Fibroblast of the aortic adventitia (primary cell): ENCODE measurements at places on chromosomes 6 and 20. TPM values are rescaled to one million over a fixed set of nuclear protein-coding genes. Genes with fewer than 3 reads are reported as not detected.

GRCh38 chr6:13273931-13274706 lies 54.2 kb downstream of the TBC1D7 start:
- DNase-seq: no peak

- no peak for DNase-seq
Observed at GRCh38 chr20:46377518-46377917, 28.9 kb downstream of the ELMO2 start.

GRCh38 chr6:95087394-95088097 lies 489.8 kb upstream of the MANEA start:
- DNase-seq: peak; percentile 91

DNA sequence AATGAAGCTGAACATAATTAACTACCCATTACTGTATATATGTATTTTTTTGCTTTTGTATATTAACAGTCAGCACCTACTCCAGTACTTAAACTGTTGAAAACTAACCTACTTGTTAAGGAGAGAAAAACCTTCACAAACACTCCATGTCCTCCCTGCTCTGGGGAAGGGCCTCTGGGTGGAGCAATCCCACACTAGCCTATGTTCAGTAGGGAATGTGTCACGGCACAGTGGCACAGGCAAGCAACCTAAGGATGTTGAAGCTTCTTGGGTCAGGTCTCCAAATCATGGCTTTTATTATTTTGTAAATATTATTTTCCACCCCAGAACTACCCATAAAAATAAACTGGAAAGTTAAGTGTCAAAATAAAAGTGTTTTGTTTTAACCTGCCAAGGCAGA lies 5.3 kb downstream of the MAN1A1 start:
- DNase-seq: no peak

- peak; percentile 85 for DNase-seq
Observed at GRCh38 chr6:111985202-111985731, 68.6 kb upstream of the CCN6 start.

DNA sequence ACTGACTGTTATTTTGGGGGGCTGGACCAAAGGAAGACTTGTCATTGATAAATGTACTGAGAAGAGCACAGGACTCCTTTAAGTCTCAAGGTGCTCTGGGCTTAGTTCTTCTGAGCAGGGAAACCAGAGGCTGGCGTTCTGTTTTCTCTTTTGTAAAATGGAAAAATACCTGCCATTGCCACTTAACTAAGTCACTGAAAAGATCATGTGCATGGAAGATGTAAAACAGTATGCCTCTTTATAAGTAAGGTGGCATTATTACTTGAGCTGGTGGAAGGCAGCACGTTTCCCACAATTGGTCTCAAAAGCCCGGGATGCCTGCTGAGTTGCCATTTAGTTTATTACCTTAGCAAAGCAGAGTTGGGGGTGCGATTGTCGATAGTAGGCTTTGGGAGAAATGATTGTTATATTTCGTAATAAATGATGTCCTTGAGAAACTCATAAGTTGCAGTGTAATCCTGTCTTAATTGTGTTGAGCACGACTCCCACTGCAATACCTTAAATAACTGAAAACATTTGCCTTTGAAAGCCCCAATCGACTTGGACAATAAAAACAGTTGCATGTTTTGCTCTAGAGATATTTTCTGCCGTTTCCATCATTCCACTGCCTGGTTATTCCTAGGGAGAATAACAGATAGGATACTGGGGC lies 3.6 kb downstream of the JARID2 start:
- DNase-seq: peak; percentile 38

- no peak for DNase-seq
Observed at GRCh38 chr6:149313070-149313469, 4.4 kb upstream of the TAB2 start.

GRCh38 chr6:10433322-10433721 lies 18.4 kb upstream of the TFAP2A start:
- no peak for DNase-seq

GRCh38 chr20:64239449-64240242 lies 15.9 kb upstream of the PCMTD2 start:
- no peak for DNase-seq

DNA sequence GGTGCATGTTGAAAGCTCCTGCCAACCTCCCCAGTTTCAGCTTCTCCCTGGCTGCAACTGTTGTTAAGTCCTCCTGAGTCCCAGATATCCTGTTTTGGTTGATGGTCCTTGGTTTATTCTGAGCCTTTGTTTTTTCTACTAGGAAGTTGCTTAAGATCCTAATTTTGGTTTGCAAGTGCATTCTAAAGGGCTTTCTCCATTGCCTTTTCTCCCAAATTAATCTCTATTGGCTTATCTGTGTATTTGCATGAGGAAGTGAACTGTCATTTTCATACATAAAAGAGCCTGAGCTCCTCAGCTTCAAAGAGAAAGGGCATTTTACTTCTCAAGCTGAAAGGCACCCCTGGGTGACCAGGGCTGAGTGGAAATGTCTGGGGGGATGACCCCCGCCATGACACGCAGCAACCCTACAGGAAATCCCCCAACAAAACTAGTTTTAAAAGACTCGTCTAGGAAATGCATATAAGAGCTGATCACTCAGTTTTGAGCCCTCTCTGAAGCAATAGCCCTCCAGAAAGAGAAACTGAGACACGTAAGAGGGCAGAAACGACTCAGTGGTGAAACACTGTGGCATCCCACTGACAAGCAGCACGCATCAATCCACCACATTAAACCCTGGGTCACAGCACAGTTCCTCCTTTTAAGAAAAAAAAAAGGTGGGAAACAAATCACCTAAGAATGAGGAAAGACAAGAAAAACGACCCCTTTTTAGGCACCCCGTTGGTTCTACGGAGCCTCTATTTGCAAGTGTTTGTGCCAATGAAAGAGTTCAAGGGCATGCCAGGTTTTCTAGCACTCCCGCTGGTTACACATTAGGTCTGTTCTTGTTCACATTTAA lies 140.9 kb downstream of the THBS2 start:
- no peak for DNase-seq

DNA sequence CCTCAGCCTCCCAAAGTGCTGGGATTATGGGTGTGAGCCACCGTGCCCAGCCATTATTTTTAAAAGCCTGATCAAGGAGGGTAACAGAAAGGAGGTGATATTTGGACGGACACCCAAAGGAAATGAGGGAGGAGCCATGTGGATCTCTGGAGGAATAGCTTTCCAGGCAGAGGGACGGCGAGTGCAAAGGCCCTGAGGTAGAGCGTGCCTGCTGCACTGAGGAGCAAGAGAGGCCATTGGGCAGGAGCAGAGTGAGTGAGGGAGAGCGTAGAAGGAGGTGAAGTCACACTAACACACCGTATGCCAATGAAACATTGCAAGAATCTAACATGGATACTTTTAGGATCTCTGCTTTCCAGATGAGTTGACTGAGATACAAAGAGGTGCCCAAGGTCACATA lies 58.9 kb upstream of the ZNFX1 start:
- DNase-seq: no peak

DNA sequence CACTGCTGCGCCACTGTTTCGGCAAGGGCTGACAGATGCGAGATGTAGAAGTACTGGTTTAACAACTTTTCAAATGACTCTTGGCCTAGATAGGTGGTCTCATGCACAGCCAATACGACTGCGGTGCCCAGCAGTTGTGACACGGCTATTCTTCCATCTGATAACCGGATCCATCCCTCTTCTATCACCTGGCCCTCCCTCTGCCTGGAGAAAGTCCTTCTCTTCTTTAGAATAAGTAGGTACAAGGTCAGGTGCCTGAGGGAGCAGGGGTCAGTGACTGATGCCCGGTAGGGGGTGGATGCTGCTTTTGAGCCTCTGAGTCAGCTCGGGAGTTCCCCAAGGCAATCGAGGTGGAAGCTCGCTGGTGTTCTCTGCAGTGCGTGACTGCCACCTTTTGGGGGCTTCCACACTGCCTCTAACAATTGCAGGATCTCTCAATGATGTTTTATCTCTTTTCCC lies 166.8 kb upstream of the GRIK2 start:
- DNase-seq: peak; percentile 9

GRCh38 chr20:1663917-1664316 lies 6.3 kb upstream of the SIRPG start:
- DNase-seq: peak; percentile 3

GRCh38 chr20:37276494-37277252 lies 12.8 kb upstream of the MANBAL start:
- DNase-seq: peak; percentile 86

- no peak for DNase-seq
Observed at GRCh38 chr6:9982215-9982614, 432.7 kb downstream of the TFAP2A start.

GRCh38 chr6:40930045-40930444 lies 109.0 kb downstream of the UNC5CL start:
- DNase-seq: no peak

- DNase-seq: peak; percentile 64
Observed at GRCh38 chr20:23937303-23938117, 51.1 kb downstream of the GGTLC1 start.

DNA sequence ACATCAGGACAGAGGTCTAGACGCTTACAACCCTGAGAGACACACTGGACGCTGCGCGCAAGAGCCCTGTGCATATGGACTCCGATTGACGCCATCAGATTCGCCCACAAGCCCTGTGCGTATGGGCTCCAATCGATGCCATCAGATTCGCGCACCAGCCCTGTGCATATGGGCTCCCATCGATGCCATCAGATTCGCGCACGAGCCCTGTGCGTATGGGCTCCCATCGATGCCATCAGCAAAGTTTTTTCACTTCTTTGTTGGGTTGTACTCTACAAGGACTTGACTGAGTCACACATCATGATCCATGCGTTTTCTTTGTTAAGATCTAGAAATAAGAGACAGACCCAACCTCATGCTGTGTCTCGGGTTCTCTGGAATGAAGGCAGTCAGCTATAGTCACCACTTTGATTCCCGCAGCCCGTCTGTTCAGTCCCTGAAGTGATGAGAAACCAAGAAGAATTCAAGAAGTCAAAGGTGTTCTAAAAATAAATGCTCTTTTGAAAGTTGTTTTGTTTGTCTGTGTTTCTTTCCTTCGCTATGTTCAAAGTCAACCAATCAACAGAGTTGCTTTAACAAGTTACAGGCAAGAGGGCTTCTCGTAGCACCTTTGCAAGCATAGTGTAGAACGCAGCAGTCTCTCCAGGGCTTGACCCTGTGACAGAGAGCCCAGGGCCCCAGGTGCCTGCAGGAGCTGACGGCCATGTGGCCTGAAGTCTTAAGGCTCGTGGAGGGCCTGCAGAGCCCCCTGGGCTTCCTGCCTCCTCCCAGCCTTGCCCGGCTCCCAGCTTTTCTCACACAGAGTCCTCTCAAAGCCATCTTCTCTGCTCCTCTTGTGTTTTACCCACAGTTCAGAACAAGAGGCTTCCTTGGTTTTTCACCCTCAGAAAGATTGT lies 7.9 kb downstream of the RPS6KA2 start:
- peak; percentile 72 for DNase-seq

GRCh38 chr6:54730767-54731630 lies 115.6 kb upstream of the FAM83B start:
- DNase-seq: no peak

GRCh38 chr6:133099573-133099972 lies 141.6 kb upstream of the EYA4 start:
- DNase-seq: peak; percentile 36

DNA sequence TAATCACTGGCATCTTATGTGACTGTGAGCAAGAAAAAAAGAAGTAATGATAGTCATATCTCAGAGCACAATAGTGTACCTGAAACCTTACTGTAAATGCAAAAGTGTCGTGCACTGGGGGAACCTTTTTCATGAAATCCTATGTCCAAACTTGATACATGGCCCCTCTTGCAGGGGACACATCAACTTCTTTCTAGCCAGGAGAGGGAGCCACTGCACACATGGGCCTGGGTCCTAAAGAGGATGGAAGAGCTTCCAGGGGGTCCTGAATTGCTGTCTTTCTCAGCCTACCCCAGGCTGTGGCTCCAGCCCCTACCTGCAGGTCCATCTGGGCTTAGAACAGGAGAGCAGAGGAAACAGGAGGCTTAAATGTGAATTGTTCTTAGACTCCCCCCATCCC lies 165.7 kb downstream of the SOD2 start:
- DNase-seq: no peak

GRCh38 chr6:13027207-13027606 lies 301.1 kb downstream of the TBC1D7 start:
- no peak for DNase-seq

DNA sequence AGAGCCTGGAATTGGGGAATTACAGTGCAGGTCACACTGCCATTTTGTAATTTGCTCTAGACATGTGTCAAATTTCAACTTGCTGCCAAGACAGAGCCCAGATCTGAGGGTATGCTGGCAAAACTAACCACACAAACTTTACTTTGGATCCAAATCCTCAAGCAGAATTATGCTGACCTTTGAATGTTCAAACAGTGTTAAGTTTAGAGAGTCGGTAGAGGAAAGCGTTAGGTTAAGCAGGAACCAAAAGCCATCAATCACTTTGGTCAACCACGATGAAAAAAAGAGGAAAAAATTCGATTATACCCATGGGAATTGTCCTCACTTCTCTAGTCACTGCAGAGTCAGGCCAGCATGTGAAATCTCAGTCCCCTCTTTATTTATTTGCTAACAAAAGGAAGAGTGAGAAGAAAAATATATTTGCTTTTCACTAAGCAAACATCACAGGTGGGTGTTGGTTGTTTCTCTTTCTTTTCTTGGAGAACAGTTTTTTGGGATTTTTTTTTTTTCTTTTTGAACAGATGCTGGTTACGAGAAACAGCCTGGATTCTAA lies 105.1 kb upstream of the ADGRF1 start:
- no peak for DNase-seq

DNA sequence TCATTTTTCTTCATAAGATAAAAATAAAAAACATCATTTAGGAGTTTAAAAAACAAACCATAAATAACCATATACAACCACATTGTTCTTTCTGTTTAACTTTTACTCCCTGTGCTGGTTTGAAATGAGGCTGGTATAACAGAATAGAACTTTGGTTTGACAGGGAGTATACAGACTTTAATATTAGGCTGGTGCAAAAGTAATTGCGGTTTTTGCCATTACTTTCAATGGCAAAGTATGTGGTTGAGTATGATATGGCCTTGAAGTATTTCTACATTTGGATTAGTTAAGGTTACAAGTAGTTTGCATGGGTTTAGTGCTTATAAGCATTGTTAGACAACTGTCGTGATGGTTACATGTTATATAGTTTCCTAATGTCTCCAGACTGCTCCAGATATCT lies 29.0 kb upstream of the COL10A1 start:
- DNase-seq: no peak

Gene C6orf58
- not detected in 2 replicates for total RNA-seq

Gene PCMTD2
- 33.8 and 159 TPM in 2 replicates for total RNA-seq

Gene OR2W1
- total RNA-seq: not detected in 2 replicates

Gene TPBG
- 34.6 and 101 TPM in 2 replicates for total RNA-seq

Gene FOXS1
- 2.3 TPM in 1 of 2 replicates, not detected in the other for total RNA-seq

Gene KHDC1L
- not detected in 2 replicates for total RNA-seq

Gene POPDC3
- total RNA-seq: 7.5 and 33.7 TPM in 2 replicates

Gene PRRT1
- total RNA-seq: 0.41 and 0.54 TPM in 2 replicates

Gene CRISP2
- total RNA-seq: not detected in 2 replicates

Gene SOX18
- total RNA-seq: 0.57 TPM in 1 of 2 replicates, not detected in the other

Gene ID4
- total RNA-seq: 11.4 and 18.0 TPM in 2 replicates

Gene DXO
- 15.9 and 28.8 TPM in 2 replicates for total RNA-seq

Gene HAO1
- not detected in 2 replicates for total RNA-seq

Gene SOD2
- total RNA-seq: 184 and 504 TPM in 2 replicates
